Activated T-helper 1 cell treated with anti-CD3 and anti-CD28 coated beads, Interleukin-2, amount 50 U/mL, for 16 hours (primary cell): ENCODE measurements at places on chromosomes 4 and X.

DNA sequence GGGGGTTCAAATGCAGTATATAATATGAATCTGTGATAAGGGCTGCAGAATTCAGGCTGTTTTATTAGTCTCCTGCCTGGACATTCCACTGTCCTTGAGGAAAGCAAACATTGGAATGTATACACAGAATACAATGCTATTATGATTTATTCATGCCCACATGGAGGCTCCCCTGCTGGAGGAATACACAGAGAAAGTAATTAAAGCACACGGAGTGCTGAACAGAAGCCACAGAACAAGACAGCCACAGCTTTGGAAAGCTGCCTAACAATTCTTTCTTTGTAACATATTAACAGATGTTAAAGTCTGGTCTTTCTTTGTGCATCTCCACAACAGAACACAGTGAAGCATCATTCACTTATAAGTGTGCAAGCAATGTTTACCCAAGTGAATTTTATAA, 155.8 kb downstream of the ARAP2 start:
- no peak for DNase-seq

DNA sequence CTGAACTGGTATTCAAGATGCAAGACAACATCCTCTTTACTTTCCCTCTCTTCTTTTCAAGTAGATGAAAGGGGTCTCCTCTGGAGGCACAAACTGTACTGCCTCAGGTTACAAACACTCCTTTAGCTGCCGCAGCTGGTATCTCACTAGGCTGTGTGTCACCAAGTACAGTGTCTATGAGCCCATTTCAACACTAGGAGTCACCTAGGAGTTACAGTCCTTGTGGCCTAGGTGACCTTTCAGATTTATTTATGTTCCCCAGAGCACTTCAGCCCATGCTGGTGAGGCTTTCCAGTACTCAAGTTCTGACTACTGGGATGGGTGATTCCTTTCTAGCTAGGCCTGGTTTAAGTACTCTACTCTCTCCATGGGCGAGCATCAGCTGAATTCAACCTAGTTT, 32.4 kb upstream of the TMLHE start:
- DNase-seq: no peak

DNA sequence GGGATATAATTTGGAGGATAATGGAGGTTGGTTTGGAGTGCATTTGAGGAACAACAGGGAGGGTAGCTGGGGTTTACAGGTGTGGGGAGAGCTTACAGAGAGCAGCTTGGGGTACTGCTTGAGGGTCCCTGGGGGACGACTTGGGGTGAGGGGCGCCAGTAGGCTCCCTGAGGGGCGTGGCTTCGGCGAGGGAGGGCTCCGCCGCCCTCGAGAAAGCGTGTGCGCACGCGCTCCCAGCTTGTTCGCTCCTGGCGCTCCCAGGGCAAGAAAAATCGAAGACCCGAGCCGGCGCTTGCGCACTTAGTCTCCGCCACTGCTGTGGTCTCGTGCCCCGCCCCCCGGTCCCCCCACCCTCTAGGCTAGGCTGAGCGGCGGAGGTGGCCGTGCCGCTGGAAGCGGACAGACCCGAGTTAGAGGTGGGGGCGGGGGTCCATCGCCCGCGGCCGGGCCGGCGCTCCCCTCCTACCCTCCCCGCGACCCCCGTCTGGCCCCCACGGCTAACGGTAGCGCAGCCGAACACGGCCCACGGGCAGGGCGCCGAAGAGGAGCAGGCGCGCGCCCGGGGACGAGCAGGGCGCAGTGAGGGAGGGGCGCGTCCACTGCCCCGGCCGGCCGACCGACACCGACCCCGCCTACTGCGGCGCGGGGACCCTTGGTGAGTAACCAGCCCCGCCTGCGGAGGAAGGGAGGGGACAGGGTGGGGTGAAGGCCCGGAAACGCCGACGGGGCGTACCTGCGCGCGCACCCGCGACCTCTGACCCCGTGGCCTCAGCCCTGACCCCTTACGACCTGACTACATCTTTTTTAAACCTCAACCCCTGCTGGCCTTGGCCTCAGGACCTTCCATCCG, 5.4 kb upstream of the CCDC120 start:
- peak; percentile 43 for DNase-seq

- peak; percentile 4 for DNase-seq
Observed at GRCh38 chr4:69823481-69824186, 36.3 kb downstream of the SULT1E1 start.

- DNase-seq: no peak
Observed at GRCh38 chrX:1093121-1093520, 119.3 kb downstream of the CRLF2 start.

DNA sequence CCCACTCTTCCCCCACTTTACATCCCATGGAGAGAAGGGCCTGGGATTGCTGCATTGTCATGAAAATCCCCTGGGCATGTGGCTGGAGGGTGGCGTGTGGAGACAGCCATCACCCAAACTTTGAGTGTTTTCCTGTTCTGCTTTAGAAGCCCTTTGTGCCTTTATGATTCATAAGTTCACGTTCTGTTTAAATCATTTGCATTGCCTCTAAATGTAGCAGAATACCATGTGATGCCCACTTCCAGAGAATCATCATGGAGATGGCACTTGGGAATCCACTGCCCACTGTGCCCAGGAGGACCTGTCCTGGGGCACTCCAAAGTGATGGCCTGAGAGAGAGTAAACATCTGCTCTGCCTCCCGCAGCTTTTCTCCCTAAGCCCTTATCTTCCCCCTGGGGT, 52.8 kb downstream of the MED28 start:
- no peak for DNase-seq

DNA sequence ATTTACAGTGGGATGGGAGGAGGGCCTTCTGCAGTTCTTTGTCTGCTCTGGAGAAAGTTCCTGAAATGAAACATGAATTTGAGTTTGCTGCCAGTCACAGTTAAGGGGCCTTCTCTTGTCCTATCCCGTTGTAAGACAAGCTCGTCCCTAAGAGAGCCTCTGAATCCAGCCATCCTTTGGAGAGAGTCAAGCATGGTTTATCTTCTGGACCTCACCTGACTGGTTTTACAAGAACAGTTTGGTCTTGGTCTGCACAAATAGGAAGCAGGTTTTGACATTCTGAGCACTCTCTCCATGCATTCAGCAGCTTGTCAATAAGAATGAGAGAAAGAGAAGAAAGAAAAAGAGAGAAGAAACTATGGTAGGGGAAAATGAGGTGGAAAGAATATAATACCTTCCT, 20.4 kb upstream of the TENM3 start:
- no peak for DNase-seq

GRCh38 chr4:186832906-186833305, 109.2 kb upstream of the FAT1 start:
- no peak for DNase-seq

GRCh38 chr4:125169192-125169591, 145.6 kb upstream of the FAT4 start:
- no peak for DNase-seq

GRCh38 chr4:73275318-73275654, 16.7 kb upstream of the ANKRD17 start:
- no peak for DNase-seq

- DNase-seq: no peak
Observed at GRCh38 chr4:85826060-85826678, 351.2 kb downstream of the ARHGAP24 start.

- no peak for DNase-seq
Observed at GRCh38 chr4:82957045-82957444, 53.6 kb downstream of the LIN54 start.

DNA sequence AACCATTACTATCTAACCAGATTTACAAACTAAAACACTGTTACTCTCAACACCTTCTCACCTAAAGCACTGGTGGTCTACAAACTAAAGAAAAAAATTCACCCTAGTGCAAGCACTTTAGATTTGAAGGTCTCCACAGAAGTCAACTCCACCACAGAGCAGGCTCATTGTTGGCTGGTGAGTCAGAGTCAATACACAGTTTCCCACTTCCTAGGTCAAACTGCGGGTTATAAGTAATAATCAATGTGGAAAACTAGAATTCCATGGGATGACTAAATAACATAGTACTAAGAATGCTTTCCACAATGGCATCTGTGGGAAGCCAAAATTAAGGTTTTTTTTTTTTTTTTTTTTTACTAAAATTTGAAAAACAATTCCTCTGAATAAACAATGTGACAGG, 191.8 kb downstream of the PDGFC start:
- DNase-seq: no peak

DNA sequence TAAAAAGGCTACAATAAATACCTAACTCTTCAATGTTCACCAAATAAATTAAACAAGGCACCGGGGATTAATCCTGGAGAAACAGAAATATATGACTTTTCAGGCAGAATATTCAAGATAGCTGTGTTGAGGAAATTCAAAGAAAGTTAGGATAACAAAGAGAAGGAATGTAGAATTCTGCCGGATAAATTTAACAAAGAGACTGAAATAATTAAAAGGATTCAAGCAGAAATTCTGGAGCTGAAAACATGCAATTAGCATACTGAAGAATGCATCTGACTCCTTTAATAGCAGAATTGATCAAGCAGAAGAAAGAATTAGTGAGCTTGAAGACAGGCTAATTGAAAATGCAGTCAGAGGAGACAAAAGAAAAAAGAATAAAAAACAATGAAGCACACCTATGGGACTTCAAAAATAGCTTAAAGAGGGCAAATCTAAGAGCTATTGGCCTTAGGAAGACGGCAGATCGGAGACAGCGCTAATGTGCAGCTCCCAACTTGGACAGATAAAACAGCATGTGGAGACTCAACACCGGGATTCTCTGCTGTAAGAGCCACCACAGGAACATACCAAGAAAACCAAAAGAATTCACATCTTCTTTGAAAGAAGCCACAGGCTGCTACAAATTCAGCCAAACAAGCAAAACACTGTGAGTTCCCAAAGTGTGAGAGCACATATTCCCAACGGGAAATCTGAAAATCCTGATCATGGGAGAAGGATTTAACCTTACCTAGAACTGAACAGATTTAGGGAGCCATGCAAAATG, 1290.9 kb downstream of the PCDH18 start:
- DNase-seq: no peak

DNA sequence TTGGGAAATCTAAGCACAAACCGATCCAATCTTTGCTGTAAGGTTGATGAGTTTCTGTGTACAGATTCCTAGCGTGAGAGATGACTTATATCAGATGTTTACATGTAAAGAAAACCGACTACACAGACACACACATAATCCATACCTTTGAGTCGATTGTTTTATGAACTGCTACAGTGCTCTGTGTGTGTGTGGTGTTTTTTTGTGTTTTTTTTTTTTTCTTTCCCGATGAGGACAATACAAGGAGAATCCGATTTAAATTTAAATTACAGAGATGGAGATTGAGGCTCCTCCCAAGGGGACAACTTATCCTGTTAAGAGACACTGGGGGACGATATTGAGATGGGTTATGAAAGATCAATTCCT, 461 bp upstream of the SLC9A6 start:
- no peak for DNase-seq

- DNase-seq: no peak
Observed at GRCh38 chr4:29153642-29154041, 1566.5 kb upstream of the PCDH7 start.

- DNase-seq: no peak
Observed at GRCh38 chr4:75698162-75698962, 25.2 kb upstream of the G3BP2 start.

DNA sequence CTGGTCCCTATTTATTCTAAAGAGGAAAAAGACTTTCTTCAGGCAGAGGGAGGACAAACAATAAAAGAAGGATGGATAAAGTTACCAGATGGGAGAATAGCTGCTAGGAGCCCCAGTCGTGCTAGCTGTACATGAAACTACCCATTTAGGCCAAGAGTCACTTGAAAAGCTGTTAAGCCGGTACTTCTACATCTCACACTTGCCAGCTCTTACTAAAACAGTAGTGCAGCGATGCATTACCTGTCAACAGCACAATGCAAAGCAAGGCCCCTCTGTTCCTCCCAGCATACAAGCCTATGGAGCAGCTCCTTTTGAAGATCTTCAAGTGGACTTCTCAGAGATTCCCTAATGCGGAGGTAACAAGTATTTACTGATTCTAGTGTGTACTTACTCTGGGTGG, 1138.8 kb downstream of the ARAP2 start:
- no peak for DNase-seq

DNA sequence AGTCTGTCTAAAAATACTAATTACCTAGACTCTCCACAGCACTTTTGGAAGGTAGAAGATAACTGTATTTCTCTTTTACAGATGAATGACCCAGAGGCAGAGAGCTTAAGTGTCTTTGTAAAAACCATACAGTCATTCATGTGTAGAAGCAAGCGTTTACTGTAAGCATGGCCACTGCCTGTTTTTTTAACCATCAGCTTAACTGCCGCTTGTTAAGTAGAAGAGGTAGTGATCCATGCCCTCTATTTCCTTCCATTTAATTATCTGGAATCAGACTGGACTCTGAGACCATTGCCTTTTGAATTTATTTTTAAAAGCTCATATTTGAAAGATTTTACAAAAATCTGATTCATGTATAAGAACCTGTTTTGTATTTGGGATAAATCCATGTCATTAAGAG, 111.2 kb upstream of the TECRL start:
- DNase-seq: no peak
